T-helper 9 cell (primary cell): ENCODE measurements at places on chromosomes 5 and 9.

DNA sequence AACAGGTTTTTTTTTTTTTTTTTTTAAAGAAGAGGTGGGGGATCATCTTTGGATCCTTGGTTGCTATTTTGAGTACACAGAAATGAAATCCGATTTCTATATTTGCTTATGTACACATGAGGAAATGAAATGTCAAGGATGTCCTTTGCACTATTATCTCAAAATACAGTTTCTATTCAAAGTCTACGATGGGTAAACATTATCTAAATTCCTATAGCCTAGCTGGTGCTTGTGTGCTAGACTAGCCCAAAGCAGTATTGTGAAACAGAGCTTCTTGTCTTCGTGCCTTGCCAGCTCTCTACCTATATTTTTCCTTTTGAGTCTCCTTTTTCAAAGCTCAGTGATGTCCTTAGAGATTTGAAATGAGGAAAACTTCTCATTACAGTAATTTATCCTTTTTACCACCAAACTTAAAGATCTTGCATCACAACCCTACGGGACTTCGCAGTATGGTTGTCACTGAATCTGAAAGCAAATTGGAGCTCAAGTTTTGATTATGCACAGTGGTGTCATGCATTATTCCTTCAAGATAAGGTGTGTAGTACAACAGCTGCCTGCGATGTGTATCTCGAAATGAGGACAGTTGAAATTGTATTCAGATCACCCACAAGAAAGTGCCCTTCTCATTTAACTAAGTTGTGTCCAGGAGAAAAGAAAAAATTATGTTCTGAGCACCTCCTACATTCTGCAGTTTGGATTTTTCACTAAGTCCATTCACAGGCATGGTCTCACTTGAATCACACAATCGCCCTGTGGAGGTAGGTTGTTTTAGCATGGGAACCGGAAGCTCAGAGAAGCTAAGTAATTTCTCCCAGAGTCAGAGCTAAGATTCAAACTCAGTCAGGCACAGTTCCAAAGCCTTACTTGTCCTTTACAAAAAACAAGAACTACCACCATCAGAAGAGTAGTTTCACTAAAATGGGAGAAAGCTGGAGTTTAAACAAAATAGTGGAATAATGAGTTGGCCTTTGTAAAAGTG, 379.0 kb downstream of the GLIS3 start:
- DNase-seq = no peak

- no peak for DNase-seq
These were observed 1.9 kb downstream of the GABRP start for GRCh38 chr5:170785416-170785815.

GRCh38 chr9:37667706-37668105, 17.0 kb downstream of the FRMPD1 start:
- no peak for DNase-seq

GRCh38 chr9:128206916-128207910, 4.0 kb downstream of the DNM1 start:
- no peak for DNase-seq

GRCh38 chr9:5917888-5918287, 27.2 kb downstream of the MLANA start:
- DNase-seq = no peak

DNA sequence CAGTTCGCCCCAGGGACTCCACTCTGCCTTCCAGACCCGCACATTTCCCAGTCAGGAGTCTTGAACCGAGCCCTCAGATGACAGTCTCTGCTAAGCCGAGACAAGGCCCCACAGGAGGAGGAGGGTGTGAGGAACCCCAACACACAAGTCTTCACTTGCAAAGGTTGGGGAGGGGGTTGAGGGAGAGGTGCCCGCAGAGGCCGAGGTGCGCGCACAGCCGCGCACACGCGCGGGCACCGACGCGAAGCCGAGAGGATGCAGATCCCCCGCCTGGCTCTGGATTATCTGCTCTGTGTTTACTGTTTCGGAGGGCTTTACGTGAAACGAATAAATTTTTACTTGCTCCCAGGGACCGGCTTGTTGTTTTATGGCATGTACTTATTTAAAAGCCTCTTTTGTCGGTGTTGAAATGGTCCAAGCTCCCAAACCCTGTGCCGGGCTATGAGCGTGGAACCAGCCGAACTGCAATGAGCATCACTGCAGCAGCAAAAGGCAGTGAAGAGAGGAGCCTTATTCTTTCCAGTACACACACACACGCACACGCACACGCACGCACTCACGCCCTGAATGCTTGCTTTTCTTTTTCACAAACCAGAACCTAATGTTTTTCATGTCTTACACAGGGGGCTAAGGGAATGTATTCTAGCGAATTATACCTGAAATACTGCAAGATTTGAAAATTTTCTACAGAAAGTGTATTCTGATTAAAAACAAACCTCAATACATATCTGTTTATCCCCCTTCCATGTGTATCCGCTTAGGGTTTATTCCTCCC, 297.7 kb downstream of the PARP8 start:
- no peak for DNase-seq

- DNase-seq = no peak
These were observed 1.1 kb upstream of the GPSM1 start for GRCh38 chr9:136326061-136326760.

- DNase-seq = no peak
These were observed 289.6 kb downstream of the DTWD2 start for GRCh38 chr5:118698774-118699173.

DNA sequence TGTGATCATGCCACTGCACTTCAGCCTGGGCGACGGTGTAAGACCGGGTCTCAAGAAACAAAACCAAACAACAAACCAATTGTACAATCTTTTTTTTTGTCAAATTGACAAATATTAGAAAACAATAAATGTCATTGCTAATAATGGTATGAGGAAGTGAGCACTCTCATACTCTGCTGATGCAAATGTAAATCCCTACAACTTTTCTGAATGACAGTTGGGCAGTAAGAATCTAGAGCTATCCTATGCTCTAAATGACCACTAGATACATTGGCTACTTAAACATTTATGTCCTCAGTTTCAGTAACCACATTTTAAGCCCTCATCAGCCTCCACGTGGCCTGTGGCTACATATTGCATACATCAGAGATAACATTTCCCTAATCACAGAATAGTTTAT, 256.2 kb downstream of the FER start:
- DNase-seq = no peak

DNA sequence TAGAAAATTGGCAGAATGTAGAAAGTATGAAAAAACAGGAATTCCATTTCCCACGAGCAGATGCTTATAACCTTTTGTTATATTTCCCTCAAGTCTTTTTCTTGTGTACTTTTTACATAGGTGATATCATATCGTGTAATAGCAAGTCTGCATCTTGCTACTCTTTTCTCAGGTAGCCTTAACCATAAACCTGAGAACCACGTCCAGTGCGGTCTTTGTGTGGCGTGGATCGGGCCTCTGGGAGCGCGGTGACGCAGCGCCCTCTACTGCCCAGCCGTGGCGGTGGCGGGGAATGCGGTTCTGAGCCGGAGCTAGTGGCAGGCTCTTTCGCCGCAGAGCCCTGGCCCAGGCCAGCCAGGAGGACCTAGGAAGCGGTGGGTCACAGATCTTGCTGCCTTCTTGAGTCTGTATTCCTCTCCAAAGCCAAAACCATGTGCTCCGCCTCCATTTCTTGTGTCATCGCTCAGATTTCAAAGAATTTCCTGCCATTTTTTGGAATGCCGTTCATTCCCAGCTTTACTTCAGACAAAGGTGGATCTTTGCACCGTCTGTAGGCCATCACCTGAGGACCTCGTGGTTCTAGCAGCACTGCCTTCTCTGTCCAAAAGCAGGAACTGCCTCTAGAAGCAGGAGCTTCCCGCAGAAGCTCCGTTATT, 71.9 kb downstream of the MVB12B start:
- DNase-seq = peak; percentile 65

GRCh38 chr9:36161187-36161586, 8.0 kb upstream of the CCIN start:
- DNase-seq = no peak

DNA sequence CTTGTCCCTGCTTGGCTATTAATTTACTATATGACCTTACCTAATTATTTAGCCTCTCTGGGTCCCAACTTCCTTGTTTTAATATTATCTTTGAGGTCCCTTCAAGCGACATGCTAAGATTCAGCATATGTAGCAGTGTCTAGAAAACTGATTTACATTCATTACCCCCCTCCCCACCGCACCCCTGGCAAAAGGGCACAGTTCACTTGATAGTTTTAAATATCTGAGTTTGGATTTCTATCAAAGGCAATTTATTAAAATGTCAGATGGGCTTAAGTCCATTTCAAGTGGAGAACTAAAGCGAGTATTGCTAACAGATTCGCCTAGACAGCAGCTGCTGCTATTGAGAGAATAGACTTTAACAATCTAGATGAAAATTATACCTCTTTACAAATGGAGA, 3.9 kb downstream of the CEMIP2 start:
- DNase-seq = no peak

DNA sequence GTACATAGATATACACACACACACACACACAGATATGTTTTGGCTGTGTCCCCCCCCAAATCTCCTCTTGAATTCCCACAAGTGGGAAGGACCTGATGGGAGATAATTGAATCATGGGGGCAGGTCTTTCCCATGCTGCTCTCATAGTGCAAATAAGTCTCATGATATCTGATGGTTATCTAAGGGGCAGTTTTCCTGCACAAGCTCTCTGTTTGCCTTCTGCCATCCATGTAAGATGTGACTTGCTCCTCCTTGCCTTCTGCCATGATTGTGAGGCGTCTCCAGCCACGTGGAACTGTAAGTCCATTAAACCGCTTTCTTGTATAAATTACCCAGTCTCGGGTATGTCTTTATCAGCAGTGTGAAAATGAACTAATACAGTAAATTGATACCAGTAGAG, 15.9 kb upstream of the ALDOB start:
- DNase-seq = no peak

- DNase-seq = no peak
These were observed 169.4 kb downstream of the MAPKAP1 start for GRCh38 chr9:125537442-125538091.

GRCh38 chr9:3526997-3527940, 1.5 kb upstream of the RFX3 start:
- DNase-seq = no peak

DNA sequence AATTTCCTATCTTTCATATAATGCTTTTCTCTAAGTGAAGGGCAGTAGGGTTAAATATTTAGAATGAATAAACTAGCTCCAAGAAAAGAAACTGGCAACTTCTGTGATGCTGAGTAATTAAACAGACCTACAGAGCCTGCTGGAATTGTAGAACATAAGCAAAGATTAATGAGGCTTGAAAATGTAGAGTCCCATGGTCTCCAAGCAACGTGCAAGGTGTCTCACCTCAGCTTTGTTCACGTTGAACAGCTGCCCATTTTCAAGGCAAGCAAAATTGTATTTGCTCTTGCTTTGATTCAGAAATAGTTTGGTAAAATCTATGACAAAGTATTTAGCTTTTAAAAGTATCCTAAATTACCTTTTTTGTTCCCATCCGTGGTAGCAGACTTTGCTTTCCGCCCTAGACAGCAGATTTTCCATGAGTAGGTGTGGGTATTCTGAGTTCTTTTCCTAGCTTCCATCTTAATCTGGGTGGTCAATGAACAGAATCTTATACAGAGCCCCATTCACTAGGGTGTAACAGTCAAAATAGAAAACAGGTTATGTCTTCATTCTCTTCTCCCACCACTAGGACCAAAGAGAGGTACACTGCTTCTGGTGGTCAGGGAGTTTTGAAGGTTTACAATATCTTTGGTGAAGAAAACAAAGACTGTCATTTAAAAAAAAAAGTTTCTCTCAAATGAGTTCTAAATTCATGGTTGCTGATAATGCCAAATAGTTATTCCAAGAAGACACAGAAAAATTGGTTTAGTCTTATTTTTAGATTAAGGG, 52.1 kb upstream of the TYRP1 start:
- no peak for DNase-seq
